ENCODE measurements at places on chromosomes 1 and 21.

- no peak for DNase-seq
Measured at GRCh38 chr1:9500756-9501754, 38.2 kb upstream of the SLC25A33 start.

DNA sequence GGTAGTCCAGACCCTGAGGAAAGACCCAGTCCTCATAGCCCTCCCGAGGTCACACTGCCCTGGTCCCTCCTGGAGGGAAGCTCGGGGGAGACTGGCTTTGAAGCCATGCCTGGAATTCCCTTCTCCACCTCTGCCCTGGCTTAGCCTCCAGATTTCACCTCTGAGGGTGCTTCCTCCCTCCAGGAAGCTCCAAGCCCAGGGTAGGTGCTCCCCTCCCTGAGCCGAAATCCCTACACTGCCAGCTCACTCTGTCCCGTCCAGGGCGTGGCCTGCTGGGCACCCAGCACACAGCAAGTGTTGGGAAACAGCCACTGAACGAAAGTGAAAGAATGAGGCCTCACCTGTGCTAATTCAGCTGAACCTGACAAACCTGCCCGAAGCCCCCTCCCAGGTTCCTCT lies 6.0 kb upstream of the TNFRSF25 start:
- DNase-seq, result no peak

GRCh38 chr1:178091986-178092745 lies 1.7 kb upstream of the RASAL2 start:
- no peak for DNase-seq

DNA sequence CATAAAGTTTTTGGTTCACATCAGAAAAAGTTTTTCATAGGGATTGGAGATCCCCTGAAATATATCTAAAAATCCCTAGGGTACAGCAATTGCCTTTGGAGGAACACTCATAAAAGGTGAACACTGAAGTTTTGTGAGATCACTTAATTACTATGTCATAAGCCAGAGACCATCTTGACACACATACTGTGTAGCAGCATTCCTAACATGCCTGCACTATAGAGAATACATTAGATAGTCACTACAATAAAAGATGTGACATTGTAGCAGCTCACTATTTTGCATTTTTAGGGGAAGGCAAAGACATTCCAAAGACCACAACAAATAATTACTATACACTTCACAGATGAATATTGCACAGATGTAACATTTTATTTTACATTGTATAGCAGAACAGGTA lies 779.9 kb downstream of the KCNT2 start:
- DNase-seq, result no peak

DNA sequence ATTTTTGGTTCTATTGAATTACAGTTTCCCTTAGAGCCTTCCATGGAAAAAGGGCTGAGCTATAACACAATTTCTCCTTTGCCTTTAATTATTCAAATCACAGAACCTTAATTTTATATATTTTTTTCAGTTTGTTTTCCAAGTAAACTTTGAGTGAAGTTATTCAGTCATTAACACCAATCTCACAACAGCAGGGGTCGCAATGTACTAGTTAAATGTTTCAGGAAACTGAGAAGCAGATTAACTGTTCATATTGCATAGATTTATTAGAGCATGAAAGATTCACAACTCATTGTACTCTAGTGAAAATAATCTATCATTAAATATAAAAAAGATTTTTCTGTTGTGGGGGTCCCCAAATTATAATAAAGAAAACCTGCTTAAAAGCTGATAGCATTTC lies 64.1 kb downstream of the KIFAP3 start:
- DNase-seq, result peak; percentile 53

- no peak for DNase-seq
Measured at GRCh38 chr1:13570924-13571323, 12.7 kb upstream of the PDPN start.

GRCh38 chr21:46160907-46161632 lies 5.7 kb upstream of the FTCD start:
- DNase-seq, result no peak

- DNase-seq, result no peak
Measured at GRCh38 chr1:38693031-38693430, 166.5 kb downstream of the RRAGC start.

Measured in stromal cell of bone marrow (primary cell).